ENCODE measurements at places on chromosomes 12 and 14.

DNA sequence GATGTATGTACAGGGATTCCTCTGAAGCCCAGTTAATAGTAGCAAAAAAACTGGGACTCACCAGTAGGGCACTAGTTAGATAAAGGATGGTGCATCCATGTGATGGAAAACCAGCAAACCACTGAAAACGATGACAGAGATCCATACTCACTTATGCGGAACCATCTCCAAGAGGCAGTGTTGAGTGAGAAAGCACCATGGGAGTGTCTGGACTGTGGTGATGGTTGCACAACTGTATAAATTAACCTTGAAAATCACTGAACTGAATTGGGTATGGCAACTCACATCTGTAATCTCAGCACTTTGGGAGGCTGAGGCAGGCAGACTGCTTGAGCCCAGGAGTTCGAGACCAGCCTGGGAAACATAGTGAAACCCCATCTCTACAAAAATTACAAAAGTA is 53.6 kb upstream of the ZFP36L1 start:
- DNase-seq, result no peak

- no peak for DNase-seq
Observed at GRCh38 chr12:76275511-76276093, 72.6 kb downstream of the BBS10 start.

DNA sequence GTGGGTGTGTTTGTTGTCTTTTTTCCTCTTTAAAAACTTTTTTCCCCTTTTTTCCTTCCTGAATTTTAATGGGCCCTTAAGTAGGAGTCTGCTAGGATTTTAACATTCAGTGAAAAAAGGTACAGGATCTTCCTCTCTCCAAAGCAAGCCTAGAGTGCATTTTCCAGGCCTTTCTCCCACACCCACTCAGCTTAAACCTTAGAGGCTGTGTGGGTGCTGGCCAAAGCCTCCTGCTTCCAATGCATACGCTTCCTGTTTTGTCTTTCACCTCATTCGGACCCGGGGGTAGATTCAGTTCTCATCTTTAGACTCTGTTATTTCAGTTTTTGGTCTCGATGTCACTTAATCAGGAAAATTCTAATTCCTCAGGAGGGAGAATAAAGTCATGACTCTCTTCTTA is 51.2 kb downstream of the TMEM30B start:
- no peak for DNase-seq

GRCh38 chr14:55005071-55005470 is 21.8 kb downstream of the WDHD1 start:
- no peak for DNase-seq

DNA sequence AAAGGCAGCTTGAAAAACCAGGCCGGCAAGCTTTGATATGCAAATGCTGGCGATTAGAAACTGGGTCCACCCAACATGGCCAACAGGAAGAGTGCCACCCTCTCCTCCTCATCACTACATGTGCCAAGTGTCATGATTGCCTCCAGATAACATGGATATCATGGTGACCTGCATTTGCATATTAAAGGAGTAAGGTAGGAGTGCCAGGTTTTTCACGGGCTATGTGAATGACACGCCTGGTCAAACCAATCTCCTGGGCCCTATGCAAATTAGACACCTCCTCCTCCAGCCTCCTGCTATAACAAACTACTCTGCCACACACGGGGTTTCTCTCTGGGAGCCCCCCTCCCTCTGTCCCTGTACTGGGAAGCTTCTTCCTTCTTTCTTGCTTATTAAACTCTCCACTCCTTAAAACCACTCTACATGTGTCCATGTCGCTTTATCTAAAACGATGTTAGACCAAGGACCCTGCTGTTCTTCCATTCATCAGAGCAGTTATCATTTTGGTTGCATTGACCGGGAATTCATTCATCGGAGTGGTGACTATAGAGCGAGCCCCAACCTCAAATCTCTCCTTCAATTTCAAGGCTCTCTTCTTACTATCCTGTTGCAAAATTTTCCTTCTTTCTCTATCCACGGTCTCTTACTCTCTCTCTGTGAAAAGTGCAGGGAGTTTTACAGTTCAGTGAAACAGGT is 27.5 kb downstream of the APOBEC1 start:
- DNase-seq, result no peak

DNA sequence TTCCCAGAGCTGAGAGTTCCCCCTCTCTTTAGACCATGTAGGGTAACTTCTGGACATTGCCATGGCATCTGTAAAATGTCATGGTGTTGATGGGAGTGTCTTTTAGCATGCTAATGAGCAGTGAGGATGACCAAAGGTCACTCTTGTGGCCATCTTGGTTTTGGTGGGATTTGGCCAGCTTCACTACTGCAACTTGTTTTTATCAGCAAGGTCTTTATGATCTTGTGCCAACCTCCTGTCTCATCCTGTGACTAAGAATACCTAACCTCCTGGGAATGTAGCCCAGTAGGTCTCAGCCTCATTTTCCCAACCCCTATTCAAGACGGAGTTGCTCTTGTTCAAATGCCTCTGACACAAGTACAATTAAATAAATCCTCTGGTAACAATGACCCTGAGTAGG is 244.4 kb downstream of the NEDD1 start:
- no peak for DNase-seq

GRCh38 chr12:41942354-41942753 is 202.3 kb downstream of the GXYLT1 start:
- no peak for DNase-seq

DNA sequence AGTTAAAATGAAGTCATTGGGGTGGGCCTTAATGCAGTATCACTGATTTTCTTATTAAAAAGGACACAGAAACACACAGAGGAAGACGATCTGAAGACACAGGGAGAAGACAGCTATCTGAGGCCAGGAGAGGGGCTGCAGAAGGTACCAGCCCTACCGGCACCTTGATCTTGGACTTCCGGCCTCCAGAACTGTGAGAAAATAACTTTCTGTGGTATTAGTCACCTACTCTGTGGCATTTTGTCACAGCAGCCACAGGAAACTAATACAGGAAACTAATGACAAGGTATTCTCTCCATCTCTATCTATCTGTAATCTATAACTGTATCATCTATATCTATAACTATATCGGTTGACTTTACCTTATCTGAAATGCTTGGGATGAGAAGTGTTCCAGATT is 1149.5 kb downstream of the BCL11B start:
- no peak for DNase-seq

- DNase-seq, result no peak
Observed at GRCh38 chr12:21891751-21892217, 49.4 kb downstream of the ABCC9 start.

GRCh38 chr12:50174971-50175715 is 8.0 kb upstream of the CERS5 start:
- peak; percentile 16 for DNase-seq

DNA sequence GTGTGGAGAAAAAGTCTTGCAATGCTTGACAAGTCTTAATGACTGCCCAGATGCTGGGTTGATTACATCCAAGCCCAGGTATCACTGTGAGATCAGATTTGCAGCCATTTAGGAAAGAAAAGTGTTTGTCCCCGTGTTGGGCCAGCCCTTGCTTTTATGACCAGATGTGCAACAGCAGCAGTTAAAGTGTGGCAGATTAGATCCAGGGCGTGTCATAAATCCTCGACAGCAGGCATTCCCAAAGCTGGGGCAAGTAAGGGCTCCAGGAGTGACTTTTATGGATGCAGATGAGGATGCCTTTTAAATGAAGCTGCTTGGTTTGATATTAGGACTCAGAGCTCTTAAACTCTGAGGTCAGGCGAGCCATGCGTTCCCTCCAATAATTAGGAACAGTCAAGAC is 1.7 kb downstream of the SMOC1 start:
- DNase-seq, result no peak

DNA sequence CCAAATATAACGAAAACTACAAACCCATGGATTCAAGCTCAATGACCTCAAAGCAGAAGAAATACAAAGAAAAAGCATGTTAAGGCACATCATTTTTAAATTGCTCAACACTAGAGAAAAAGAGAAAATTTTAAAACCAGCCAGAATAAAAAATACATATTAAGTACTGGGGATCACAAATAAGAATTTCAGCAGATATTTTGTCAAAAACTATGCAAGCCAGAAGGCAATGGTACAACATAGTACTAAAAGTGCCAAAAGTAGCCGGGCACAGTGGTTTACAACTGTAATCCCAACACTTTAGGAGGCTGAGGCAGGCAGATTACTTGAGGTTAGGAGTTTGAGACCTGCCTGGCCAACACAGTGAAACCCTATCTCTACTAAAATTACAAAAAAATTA is 10.2 kb downstream of the SGPP1 start:
- DNase-seq, result no peak

GRCh38 chr14:89650077-89650978 is 233.3 kb upstream of the FOXN3 start:
- no peak for DNase-seq

GRCh38 chr12:63149909-63150712 is 890 bp downstream of the AVPR1A start:
- DNase-seq, result no peak

- DNase-seq, result no peak
Observed at GRCh38 chr14:72619111-72619571, 274.8 kb downstream of the DPF3 start.

DNA sequence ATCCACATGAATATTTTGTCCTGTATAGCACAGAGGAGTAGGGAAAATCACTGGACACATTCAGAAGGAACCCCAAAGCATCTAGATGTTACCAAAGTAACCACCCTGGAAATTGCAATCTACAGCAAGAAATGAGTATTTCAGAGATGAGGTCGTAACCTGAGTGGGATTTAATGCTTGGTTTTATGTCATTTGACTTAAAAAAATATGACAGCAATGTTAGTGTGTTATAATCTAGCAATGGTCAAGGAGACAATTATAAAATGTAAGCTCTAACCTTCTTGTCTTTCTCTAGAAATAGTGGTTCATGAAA is 256.6 kb downstream of the NAV3 start:
- DNase-seq, result no peak

- DNase-seq, result no peak
Observed at GRCh38 chr14:81981307-81981675, 447.6 kb upstream of the SEL1L start.

- DNase-seq, result no peak
Observed at GRCh38 chr14:79781882-79782281, 429.4 kb downstream of the DIO2 start.

DNA sequence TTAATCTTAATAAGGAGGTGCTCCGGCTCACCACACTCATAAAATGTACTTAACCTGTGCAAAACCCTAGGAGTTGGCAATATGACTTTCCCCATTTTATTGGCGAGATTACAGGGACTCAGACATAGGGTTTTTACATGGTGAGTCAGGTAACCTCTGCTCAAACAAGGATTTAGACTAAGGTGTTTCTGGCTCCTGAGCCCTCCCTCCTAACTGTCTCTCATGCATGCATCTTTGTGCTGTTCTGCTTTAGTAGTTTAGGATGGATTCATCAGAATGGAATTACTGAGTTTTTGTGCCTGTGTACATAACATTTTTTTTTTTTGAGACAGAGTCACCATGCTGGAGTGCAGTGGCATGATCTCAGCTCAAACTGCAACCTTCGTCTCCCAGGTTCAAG is 993.3 kb upstream of the TMEM132C start:
- DNase-seq, result no peak

GRCh38 chr12:103785243-103786031 is 55.6 kb downstream of the NT5DC3 start:
- DNase-seq, result no peak

DNA sequence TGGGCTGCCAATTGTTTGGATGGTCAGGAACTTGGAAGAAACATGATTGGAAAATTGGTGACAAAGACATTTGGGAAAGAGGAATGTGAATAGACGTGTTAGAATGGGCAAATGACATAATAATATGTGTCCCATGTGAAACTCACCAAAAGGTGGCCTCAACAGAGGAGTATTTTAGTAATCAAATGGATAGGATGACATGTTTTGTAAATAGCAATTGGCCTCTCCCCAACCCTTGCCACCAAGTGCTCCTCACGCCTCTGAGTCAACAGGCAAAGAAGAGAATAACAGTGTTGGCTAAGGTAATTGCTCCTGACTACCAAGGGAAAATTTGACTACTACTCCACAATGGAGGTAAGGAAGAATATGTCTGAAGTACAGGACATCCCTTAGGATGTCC is 81.4 kb downstream of the ATXN7L3B start:
- DNase-seq, result no peak

- DNase-seq, result no peak
Observed at GRCh38 chr14:86672080-86672479, 1142.1 kb downstream of the FLRT2 start.

DNA sequence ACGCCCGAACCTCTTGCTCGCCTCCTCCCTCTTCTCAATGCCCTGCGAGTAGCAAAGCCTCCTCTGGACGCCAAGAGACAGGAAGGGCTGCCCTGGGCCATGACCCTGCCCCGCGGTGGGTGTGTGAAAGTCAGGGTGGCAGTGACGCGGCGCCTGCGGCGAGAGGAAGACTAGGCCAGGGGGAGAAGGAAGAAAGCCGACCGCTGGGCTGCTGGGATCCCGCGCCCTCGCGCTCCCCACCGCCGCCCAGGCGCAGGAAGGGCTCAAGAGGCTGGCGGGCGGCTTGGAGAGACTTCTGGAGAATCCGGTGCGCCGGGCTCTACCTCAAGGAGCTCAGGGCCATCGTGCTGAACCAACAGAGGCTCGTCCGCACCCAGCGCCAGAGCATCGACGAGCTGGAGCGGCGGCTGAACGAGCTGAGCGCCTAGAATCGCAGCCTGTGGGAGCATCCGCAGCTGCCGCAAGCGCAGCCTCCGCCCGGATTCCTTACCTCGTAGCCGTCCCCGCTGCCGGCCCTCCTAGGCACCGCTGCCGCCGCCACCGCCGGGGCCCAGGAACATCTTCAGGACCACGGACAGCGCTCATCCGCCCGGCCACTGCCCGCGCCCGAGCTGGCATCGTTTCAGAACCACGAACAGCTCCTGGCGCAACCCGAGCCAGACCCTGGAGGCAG is 105.0 kb upstream of the PRB2 start:
- peak; percentile 45 for DNase-seq

- DNase-seq, result no peak
Observed at GRCh38 chr12:105355752-105356151, 25.3 kb downstream of the C12orf75 start.

- DNase-seq, result no peak
Observed at GRCh38 chr12:66971816-66972215, 292.9 kb upstream of the GRIP1 start.

- DNase-seq, result no peak
Observed at GRCh38 chr14:36068777-36069534, 107.6 kb downstream of the PTCSC3 start.

- no peak for DNase-seq
Observed at GRCh38 chr12:92029902-92030586, 115.6 kb downstream of the BTG1 start.

All from stimulated activated CD4-positive, alpha-beta T cell treated with anti-CD3 and anti-CD28 coated beads, TNF-alpha, amount 100 ng/mL, for 24 hours (primary cell).